Stimulated activated CD8-positive, alpha-beta memory T cell treated with anti-CD3 and anti-CD28 coated beads, Interleukin-4, amount 100 ng/mL, for 1 hour (primary cell): ENCODE measurements at places on chromosomes 5 and 9.

- DNase-seq = no peak
Observed at GRCh38 chr5:78221964-78222451, 72.5 kb downstream of the AP3B1 start.

DNA sequence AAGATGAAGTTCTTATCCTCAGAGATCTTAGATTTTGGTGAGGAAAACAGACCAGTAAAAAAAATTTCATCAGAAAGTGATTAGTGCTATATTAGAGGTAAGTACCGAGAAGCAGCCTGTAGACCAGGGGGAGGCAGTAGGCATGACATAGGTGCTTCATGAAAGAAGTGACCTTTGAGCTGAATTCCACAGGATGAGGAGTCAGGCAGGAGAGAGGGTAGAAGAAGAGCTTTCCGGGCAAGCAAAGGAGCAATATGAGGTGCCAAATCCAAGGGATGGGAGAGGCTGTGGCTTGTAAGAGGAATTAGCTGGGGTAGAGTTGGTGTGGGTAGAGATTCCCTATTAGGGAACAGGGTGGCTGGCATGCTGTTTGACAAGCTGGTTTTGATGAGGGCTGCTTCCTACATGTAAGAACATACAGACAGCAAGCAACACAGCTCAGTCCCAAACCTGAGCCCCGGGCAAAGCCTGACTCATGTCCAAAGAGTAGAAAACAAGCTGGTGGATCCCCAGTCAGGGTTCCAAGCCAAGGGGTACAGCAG is 48.4 kb upstream of the PWWP2A start:
- no peak for DNase-seq

- no peak for DNase-seq
Observed at GRCh38 chr5:82275216-82275664, 2.9 kb downstream of the RPS23 start.

DNA sequence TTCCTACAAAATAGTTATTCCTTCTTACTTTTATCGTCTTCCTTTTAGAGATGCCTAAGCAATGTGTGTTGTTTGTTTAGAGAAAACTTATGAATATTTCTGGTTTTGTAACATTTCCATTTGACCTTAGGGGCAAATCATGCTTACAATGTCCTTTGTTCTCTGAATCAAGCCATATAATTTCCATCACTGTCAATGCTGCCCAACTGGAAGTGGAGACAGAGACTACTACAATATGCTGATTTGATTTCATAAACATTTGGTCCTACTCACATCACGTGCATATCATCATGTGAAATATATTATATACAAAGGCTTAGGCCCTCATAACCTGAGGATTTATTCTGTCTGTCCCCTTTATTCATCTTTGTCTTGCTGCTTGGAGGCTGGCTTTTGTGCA is 183.2 kb upstream of the CD180 start:
- no peak for DNase-seq

- DNase-seq = no peak
Observed at GRCh38 chr5:56763711-56764466, 51.5 kb upstream of the MAP3K1 start.

GRCh38 chr5:41232797-41233196 is 19.5 kb upstream of the C6 start:
- DNase-seq = no peak

DNA sequence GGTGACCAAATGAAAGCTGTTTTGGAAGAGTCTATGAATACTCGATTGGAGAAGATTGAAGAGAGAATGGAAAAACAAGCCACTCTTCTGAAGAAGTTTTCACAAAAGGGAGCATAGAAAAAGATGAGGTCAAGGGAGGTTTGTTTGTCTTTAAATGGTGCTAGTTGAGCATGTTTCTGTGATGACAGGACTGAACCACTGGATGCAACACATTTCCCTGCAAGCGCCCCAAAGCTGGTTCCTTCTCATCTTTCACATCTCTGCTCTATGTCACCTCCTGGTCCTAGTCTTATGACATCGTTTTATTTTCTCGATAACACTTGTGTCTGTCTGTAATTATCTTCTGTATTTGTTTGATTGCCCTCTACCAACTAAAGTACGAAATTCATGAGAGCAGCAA is 3.8 kb upstream of the CCDC192 start:
- DNase-seq = no peak
